ENCODE measurements at places on chromosomes 12 and 14. TPM values are rescaled to one million over a fixed set of nuclear protein-coding genes. Genes with fewer than 3 reads are reported as not detected.

GRCh38 chr12:123151457-123152454, 866 bp upstream of the PITPNM2 start:
- DNase-seq = no peak

DNA sequence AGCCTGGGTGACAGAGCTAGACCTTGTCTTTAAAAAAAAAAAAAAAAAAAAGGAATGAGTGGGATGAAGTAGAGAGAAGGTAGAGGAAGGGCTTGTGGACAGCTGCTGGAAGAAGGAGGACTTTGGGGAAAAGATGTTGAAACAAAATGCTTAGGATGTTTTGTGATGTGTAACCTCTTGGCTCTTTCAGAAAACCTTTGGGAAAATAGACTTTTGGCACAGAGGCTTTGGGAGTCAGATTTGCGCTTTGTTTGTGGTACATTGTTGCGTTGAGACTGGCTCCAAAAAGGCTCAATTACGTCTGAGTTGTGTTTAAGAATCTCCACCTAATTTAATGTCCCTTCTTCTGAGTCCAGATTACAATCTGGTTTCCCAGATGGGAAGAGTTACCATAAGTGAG, 32.9 kb upstream of the SPTLC2 start:
- DNase-seq = no peak

- DNase-seq = no peak
These were observed 189.4 kb upstream of the ALG10 start for GRCh38 chr12:33832900-33833299.

- DNase-seq = no peak
These were observed 11.3 kb upstream of the DACT1 start for GRCh38 chr14:58626431-58626831.

P2RX2 gene
- not detected for polyA plus RNA-seq

KERA gene
- polyA plus RNA-seq = 73.5 TPM

AKAP3 gene
- polyA plus RNA-seq = 0.97 TPM

NYNRIN gene
- polyA plus RNA-seq = 20.3 TPM

- no peak for DNase-seq
These were observed 9.5 kb downstream of the RAB5B start for GRCh38 chr12:55983232-55983842.
